Stimulated activated CD4-positive, alpha-beta T cell treated with anti-CD3 and anti-CD28 coated beads, Interleukin-1b, Interleukin-23, amount 100 ng/mL, for 24 hours (primary cell): ENCODE measurements at places on chromosomes 4 and X.

- DNase-seq, result no peak
Measured at GRCh38 chr4:48024522-48024921, 8.0 kb downstream of the NIPAL1 start.

- no peak for DNase-seq
Measured at GRCh38 chr4:128298852-128299251, 11.2 kb upstream of the PGRMC2 start.

GRCh38 chrX:100395781-100396180 lies 14.3 kb downstream of the PCDH19 start:
- no peak for DNase-seq

GRCh38 chr4:3514221-3514780 lies 17.9 kb downstream of the LRPAP1 start:
- DNase-seq, result no peak

- DNase-seq, result no peak
Measured at GRCh38 chr4:95250544-95251137, 298.1 kb downstream of the UNC5C start.

GRCh38 chrX:49003696-49004095 lies 1.6 kb upstream of the GRIPAP1 start:
- no peak for DNase-seq

DNA sequence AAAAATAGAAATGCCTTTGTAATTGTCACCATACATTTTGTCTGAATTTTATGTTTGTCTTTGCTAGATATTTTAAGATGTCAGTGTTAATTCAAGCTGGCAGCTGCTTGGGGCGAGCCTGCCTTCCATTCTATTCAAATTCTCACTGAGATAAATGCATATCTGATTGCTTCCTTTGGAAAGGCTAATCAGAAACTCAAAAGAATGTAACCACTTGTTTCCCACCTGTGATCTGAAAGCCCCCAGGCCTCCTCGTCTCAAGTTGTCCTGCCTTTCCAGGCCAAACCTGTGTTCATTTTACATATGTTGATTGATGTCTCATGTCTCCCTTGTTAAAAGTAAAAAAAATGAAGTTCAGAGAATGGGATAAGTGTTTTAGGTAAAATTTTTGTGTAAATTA lies 318.7 kb upstream of the TECRL start:
- no peak for DNase-seq

DNA sequence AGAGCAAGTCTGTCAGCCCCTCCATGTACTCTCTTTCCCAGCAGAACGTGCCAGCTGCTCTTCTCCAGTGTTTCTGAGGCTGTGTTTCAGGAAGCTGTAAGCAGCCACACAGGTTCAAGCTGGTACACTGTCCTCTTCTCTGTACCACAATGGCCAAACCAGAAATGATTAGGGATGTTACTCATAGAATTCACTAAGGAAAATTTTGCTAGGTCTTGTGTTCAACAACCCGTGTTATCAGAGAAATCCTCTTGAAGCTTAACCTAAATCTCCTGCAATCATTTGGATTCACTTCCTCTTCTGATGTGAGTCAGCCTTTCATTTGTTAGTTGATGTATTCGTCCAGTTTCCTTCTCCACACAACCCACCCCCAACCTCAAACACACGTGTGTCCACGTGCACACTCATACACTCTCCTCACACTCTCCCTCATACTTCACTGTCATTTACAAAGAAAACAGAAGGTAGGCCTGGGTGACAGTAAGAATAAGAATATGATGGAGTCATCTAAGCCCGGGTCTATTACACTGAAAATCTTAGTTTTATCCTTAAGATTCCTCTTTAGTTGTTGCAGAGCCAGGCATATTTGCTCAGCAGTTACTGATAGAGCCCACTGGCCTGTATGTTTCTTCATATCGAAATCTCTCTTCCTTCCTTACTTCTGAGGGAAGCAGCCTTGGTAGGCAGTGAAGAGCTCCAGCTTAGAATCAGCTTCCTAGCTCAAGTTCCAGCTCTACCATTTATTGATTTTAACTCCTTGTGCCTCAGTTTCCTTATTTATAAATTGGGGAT lies 63.4 kb downstream of the DCUN1D4 start:
- DNase-seq, result no peak

DNA sequence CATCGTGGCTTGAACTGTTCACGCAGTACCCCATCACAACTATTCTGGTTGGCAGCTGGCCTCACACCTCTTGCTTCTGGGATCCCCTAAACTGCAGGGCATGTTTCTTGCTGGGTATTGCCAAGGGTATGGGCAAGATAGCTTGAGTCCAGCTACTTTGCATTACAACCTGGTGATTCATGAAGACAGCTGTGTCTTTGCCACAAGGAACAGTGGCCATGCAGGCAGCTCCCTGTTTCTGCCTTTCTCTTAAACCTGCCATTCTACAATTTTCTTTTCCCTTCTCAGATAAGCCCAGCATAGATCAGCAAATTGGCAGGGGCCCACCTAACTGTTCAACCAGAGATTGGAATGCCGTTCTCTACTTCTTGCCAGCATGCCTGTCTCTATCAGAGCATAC lies 42.8 kb downstream of the TENM3 start:
- no peak for DNase-seq

DNA sequence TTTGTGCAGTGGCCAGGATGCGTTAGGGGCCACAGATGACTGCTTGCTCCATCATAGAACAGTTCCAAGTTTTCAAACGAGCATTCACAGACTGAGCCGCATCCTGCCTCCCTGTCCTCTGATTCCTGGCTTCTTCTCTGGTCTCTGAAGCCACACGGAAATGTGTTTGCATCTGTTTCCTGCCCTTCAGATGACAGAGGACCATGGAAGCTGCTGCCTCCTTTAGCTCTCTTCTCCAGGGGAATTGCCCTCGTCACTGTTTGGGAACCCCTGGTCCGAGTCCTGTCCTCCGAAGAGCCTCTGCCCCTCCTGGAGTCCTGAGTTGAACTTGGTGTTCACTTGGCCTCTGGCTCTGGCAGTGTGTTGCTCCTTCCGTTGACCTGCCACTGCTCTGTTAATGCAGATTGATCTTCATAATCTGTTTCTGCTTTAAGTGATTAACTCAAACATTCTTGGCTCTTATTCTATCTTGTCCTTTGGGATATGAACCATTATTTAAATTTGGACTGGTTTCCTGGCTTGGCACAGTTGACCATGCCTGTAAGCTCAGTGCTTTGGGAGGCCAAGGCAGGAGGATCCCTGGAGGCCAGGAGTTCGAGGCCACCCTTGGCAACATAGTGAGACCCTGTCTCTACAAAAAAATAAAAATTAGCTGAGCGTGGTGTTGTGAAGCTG lies 96.0 kb downstream of the PTTG2 start:
- no peak for DNase-seq

DNA sequence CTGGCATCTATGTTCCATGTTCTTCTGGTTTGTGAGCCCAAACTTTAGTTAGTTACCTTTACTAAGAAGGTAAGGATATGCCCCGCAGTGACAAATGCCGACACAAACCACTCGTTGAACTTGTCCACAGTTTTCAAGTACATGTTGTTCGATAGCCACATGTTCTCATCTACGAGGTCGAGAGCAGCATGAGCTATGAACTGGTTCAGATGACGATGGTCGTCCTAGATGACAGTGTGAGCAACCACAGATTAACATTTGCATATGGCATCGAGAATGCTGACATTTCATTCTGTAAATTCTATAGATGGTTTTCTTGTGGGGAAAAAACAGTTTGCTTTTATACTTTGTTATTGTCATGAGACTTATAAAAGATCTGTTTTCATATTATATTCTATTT lies 18.0 kb downstream of the TRAPPC2 start:
- no peak for DNase-seq

DNA sequence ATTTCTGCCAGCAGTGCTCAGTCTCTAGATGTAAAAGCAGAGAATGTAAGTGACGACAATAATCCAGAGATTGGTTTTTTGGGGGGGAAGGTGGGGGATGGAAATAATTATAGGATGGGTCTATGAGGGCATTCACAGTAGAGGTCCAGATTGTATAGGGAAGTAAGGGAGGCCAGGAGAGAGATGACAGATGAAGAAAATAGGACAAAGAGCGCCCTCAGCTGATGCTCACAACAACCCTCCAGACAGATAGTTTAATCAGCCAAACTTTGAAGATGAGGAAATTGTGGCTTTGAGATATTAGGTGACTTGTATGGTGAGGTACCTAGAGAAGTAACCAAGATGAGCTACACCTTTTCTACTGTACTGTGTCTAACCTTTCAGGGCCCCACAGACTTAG lies 137.9 kb downstream of the MAGEB17 start:
- DNase-seq, result no peak

DNA sequence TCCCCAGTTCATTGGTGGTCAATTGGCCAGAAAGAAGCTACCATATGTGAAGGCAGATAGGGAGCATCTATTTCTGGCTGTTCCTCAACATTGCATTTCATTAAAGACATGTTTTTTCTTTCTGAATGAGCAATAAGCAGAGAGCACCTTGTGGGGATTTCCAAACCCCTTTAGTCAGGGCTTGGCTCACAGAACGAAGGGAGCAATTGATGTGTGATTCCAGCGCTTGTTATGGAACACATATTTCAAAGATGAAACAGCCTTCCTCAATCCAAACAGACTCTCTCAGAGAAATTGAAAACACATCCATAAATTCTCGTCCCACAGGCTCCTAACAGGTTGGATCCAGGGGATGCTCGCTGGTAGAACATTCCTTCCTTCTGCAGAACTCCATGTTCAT lies 84.1 kb downstream of the CLCN4 start:
- DNase-seq, result no peak
